ENCODE measurements at places on chromosomes 1 and 21. TPM values are rescaled to one million over a fixed set of nuclear protein-coding genes. Genes with fewer than 3 reads are reported as not detected.

DNA sequence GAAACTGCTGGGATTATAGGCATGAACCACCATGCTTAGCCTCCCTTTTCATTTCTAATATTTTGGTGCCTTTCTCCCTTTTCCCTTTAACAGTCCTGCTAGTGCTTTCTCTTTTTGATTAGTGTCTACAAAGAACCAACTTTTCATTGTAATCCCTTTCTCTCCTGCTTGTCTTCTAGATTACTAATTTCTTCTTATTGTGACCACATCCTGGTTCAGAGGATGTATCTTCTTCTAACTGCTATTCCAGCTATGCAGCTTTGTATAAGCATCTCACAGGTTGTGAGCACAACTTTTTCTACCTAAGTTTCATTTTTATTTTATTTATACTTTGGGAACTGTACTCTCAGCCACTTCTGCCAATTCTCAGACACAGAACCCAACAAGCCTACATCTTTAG, 14.7 kb downstream of the ZNF648 start:
- no peak overlapping the region for H3K4me3 ChIP-seq
- no peaks in the 10 kb centered on the region for H3K36me3 ChIP-seq
- H3K4me1 ChIP-seq: no peaks in the 10 kb centered on the region
- no peak for DNase-seq

DNA sequence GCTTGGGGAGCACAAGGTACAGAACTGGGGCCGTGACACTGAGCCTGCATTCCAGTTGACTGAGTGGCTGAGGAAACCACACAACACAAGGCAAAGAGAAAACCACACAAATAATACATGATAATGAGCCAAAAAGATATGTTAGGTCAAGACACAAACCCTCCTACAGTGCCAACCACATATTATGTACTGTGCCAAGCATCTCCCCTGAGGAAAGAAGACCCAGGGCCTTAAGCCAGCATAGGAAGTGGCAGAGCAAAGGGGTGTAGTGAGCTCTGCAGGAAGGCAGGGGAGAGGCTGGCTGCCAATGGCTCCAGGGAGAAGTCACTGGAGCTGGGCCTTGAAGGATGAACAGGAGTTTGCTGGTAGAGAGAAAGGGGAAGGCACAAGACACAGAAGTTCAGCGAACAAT, 28.2 kb downstream of the CTNNBIP1 start:
- no peak overlapping the region for H3K4me3 ChIP-seq
- H3K27ac ChIP-seq: peak overlapping the region; percentile 75
- H3K27me3 ChIP-seq: no peaks in the 10 kb centered on the region

- no peaks in the 10 kb centered on the region for H3K4me1 ChIP-seq
- H3K4me3 ChIP-seq: no peak overlapping the region
- H3K27me3 ChIP-seq: no peaks in the 10 kb centered on the region
- H3K36me3 ChIP-seq: no peaks in the 10 kb centered on the region
- no peak for DNase-seq
Observed at GRCh38 chr1:223653015-223653414, 12.5 kb downstream of the CAPN8 start.

DNA sequence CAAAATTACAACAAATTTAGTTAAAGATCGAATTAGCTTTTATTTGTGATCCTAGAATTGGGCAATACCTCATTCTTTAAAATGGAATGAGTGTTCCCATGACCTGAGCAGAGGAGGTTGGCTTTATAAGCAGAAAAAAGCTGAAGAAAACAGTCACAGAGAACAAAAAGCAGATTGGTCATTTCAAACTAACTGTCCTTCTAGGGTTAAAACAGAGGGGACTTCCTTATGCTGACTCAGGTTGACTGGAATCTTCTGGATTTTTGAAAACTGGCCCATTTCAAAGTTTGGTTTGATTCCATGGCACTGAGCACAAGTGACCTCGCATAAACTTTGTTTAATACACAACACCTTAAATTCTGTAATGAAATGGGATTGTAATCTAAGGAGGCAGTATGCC, 17.6 kb downstream of the NFASC start:
- no peak for DNase-seq
- H3K27me3 ChIP-seq: no peaks in the 10 kb centered on the region
- no peaks in the 10 kb centered on the region for H3K36me3 ChIP-seq
- no peaks in the 10 kb centered on the region for H3K4me1 ChIP-seq

- DNase-seq: no peak
- peaks cover 12% of the 10 kb centered on the region for H3K4me1 ChIP-seq
- H3K27ac ChIP-seq: no peak overlapping the region
- no peak overlapping the region for H3K4me3 ChIP-seq
- peaks cover 52% of the 10 kb centered on the region for H3K36me3 ChIP-seq
Observed at GRCh38 chr1:110346690-110347089, 7.5 kb downstream of the RBM15 start.

Gene DPT
- not detected for total RNA-seq

All from natural killer cell (primary cell).